ENCODE measurements at places on chromosomes 4 and X.

DNA sequence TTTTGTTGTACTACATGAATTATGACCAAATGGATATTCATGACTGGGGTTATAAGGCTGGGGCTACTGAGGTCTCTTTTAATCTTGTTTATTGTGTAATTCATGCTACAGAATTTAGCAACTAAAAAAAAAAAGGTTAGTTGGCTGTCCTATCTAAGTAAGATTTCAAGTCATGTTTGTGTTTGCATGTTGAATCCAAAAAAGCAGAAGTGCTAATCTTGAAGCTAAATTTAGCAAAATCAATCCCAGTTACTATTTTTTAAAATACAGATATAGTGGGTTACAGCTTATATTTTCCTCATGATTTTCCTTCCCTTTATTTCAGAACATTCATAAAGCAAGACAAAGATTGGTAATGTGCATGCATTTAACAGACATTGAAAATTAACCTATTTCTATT lies 19.4 kb downstream of the MTMR1 start:
- no peak for DNase-seq

- no peak for DNase-seq
These were observed 147.1 kb downstream of the EVC2 start for GRCh38 chr4:5561286-5561685.

DNA sequence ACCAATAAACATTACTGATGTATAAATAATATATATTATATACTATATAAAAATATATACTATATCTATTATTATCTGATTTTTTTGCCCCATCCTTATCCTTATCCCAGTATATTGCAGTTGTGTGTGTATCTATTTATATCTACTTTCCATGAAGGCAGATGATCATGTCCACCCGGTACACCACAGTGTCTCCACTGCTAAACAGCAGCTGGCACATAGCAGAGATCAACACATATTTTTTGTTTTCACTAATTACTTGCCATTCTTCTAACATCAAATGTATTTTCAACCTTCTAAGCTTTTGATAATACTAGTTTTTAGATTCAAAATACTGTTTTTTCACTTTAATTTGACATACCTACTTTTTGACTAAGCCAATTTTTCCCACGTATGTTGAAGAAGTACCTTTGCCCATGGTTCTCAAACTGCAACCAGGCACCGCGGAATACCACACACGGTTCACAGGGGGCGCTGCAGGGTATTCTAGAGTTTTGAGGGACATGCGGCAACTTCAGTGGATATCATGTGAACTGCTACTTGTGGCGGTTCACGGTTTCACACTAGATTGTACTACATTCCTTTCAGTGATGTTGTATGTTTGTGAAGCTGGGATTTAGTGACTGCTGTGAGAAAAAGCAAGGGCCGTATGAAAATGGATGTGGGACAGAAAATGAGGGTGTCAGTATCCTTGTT lies 182.5 kb upstream of the NPY2R start:
- DNase-seq: peak; percentile 10

GRCh38 chr4:124157396-124158083 lies 555.0 kb downstream of the ANKRD50 start:
- no peak for DNase-seq

DNA sequence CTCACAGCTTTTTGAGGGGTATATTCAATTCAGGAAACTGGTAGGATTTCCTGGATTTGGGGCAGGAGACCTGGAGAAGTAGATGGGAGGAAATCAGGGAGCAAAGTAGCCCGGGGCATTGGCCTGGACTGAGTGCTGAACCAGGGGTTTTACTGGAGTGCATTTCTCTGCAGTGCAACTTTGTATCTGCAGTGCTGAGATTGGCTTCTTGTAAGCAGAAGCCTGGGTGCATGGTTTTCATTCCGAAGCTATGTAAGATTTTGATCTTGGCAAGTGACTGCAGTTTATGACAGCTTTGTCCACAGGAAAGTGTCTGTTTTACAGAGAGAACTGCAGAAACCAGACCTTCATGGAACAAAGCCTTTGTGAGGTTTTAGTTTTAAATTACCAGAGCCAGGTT lies 158.3 kb downstream of the SPCS3 start:
- no peak for DNase-seq

GRCh38 chr4:127648061-127648460 lies 15.3 kb downstream of the INTU start:
- no peak for DNase-seq

DNA sequence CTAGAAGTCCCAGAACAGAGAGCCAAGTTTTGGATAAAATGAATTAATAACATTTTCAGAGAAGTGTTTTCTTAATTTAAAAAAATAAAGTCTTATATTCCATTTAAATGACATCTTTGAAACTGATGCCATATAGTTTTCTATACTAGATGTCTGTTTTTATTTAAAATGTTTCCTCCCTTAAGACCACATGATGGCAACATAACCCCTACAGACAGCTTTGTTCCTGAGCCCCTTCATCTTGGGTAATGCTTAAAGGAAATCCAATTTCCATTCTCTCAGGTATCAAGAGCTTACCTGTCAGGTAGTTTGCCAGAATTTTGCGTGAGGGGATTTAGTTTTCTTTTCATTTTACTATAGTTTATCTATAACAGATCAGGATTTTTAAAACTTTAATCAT lies 181.4 kb upstream of the UGT8 start:
- DNase-seq: no peak

- DNase-seq: no peak
These were observed 102.3 kb upstream of the GRIA3 start for GRCh38 chrX:123081776-123082175.

DNA sequence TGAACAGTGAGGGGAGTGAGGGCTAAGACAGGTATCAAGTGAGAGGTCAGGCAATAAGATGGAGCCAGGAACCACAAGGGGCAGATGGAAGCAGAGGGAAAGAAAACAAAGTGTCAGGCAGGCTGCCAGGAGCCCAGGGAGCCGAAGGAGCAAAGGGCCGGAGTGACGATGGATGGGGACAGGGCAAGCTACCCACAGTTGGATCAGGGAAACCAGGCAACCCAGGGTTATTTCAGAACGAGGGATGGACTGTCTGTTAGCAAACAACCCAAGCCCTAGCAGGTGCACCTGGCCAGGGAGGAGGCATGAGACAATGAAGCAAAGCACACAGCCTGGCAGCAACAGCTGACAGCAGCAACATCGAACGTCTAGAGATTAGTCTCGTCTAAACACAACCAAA lies 39.2 kb downstream of the SEL1L3 start:
- no peak for DNase-seq

DNA sequence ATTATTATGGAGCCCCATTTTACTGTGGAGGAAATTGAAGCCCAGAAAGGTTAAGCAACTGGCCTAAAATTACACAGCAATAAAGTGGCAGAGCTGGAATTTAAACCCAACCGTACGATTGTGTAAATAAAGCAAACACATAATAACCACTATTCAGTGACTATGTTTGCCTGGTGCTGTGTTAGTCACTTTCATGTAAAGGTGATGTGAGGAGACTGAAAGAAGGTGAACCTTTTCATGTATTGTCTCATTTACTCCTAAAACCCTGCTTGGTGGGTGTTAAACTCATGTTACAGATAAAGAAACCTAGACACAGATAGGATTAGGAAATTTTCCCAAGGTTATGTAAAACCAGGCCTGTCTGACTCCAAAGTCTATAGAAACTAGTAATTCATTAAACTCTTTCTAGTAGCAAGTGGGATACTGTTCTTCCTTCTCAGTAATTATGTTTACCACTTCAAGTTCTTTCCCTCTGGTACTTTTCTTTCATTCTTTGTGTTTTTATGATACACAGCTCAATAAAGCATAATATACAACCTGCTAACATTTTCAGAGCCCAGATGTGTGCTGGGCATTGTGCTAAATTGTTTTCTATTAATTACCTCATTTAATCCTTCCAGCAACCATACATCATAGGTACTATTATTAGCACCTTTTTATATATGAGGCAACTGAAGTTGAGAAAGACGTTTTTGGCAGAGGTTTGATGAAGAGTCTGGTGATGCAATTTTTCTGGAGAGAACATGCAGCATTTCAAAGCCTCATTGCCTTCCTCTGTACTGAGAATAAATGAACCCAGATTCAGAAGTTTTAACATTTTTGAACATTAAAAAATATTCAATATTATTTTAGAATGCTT lies 202.7 kb downstream of the SPRY1 start:
- DNase-seq: no peak

DNA sequence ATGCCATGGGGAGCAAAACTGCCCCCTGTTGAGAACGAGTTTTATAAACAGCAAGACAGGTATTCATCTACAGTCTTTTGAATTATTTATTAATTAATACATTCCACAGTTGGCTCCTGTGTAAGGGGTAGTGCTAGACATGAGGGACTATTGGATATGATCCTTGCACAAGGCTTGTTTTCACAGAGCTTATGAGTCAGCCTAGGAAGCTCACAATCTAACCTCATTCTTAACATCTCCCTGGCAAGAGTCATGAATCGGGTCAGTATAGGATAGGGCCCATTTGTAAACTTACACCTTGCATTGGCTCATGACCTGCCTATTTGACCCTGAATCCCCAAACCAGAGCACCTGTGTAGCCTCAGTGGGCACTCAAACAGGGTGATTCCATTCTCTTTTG lies 209.1 kb upstream of the HCCS start:
- DNase-seq: no peak

DNA sequence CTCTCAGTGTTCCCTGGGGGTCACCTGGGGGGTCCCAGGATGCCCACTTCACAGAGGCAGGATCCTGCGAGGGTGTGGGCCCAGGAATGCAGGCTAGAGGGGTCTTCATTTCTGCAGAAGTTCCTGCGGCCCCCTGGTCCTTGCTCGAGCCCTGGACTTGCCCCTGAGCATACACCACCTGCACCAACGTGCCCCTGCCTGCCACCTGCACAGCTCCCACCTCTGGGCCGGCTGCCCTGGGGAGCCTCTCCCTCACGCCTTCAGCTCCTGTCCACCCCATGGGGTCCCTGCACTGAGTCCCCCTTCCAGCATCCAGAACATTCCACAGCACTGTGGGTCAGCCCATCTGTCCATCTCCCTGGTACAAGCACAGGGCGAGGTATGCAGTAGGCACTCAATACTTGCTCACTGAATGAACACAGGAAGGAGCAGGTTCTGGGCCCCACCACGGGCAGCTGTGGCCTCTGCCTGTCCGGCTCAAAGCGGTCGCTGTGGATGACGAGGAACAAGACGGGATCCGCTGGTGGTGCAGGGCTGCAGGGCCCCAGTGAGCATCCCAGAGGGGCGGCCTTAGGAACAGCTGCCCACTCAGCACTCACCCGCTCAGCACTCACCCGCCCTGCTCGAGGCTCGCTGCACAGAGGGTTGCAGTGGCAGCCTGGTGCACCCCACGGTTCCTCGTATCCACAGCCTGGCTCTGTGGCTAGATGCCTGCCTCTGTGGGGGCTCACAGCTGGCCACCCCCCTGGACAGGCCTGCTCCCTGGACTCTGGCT lies 70.5 kb upstream of the MXD4 start:
- DNase-seq: no peak

- DNase-seq: no peak
These were observed 25.1 kb upstream of the SH3RF1 start for GRCh38 chr4:169295822-169296221.

- DNase-seq: no peak
These were observed 832.5 kb upstream of the GRID2 start for GRCh38 chr4:91471280-91471679.

- no peak for DNase-seq
These were observed 788 bp downstream of the SHROOM2 start for GRCh38 chrX:9786798-9787635.

DNA sequence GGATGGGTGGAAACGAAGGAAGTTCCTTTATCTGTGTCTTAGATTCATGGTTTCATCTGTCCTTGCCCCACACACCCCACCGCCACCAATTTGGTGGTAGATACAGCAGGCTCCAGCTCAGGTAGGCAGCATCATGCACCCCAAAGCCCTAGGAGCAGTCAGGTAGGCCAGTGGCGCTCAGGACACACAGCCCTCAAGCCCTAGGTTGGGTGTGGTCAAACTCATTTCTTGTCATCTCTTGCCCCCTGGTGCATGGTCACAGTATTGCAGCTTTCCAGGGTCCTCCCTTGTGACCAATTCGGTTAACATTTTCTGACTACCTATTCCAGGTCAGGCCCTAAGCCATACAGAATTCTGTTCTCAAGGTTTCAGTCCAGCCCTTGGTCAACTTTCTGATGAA lies 14.5 kb upstream of the PRRG3 start:
- peak; percentile 5 for DNase-seq

GRCh38 chrX:118215346-118215745 lies 98.7 kb upstream of the KLHL13 start:
- DNase-seq: no peak

DNA sequence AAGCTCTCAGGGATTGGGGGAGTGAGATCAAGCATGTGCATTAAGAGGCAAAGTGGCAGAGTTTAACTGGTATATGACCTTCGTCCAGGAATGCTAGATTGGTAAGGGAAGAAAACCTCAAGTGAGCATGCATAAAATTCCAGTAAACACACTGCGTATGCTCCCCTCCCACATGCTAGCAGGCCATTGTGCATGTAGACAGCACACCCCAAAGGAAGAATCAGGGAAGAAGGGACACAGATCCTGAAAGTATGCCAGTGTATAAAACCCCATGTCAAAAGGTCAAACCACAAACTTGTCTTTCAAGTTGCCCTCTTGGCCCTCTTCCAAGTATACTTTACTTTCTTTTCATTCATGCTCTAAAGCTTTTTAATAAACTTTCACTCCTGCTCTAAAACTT lies 405.2 kb upstream of the CNKSR2 start:
- no peak for DNase-seq

DNA sequence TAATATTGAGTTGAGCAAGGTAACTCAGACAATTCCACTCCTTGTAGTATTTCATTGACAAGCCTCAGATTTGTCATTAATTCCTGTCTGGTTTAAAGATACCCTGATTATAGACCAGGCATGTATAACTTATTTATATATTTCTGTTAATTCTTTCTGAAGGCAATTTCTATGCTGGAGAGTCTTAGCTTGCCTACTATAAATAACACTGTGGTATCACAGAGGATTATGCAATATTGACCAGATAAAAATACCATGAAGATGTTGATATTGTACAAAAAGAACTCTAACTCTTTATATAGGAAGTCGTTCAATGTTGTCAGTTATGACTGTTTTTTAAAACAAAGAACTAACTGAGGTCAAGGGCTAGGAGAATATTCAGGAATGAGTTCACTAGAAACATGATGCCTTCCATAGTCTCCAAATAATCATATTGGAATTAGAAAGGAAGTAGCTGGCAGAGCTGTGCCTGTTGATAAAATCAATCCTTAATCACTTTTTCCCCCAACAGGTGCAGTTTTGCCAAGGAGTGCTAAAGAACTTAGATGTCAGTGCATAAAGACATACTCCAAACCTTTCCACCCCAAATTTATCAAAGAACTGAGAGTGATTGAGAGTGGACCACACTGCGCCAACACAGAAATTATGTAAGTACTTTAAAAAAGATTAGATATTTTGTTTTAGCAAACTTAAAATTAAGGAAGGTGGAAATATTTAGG lies 821 bp downstream of the CXCL8 start:
- DNase-seq: no peak

GRCh38 chrX:23554304-23554703 lies 113.0 kb upstream of the PRDX4 start:
- peak; percentile 10 for DNase-seq

- peak; percentile 63 for DNase-seq
These were observed 702 bp upstream of the CDKN2AIP start for GRCh38 chr4:183443655-183444213.

Measured in prostate gland (tissue), 2 donors.